ENCODE measurements at places on chromosomes 13 and 19.

- no peak for DNase-seq
Measured at GRCh38 chr13:98835156-98835555, 82.7 kb upstream of the SLC15A1 start.

DNA sequence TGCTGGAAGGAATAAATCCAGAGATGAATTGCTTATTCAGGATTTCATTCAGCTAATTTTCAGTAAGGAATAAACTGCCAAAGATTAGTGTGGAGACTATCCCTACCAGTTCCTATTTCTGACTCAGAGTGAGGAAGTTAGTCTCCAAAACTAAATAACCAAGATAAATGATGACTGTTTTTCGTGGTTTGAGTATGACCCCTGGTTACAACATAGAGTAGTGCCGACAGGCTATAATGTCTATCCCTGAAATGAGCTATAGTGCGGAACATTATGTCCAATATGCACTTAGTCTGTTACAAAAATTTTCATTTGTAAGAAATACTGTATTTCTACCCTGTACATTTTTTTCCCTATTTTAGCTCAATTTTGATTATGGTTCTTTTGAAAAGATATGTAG, 51.4 kb downstream of the NBEA start:
- DNase-seq = no peak

DNA sequence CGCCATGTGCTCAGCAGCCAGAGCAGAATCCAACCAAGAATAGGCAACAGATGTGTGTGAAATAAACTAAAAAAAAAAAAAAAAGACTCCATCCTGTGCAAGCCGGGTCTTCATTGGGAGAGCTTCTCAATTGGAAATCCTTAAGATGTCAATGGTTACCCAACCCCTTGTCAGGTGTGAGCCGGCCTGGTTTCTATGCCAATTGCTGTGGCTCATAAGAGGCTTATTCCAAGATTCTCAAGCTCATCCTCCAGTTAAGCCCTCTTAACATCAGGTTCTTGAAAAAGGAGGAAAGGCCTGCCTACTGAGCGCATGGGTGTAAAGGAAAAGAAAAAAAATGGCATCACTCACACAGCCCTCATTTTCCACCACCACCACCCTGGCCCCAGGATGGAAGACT, 1084.6 kb downstream of the UQCRFS1 start:
- DNase-seq = no peak

- no peak for DNase-seq
Measured at GRCh38 chr13:42405665-42406390, 133.9 kb downstream of the AKAP11 start.

- no peak for DNase-seq
Measured at GRCh38 chr19:47231215-47232054, 436 bp upstream of the BBC3 start.

DNA sequence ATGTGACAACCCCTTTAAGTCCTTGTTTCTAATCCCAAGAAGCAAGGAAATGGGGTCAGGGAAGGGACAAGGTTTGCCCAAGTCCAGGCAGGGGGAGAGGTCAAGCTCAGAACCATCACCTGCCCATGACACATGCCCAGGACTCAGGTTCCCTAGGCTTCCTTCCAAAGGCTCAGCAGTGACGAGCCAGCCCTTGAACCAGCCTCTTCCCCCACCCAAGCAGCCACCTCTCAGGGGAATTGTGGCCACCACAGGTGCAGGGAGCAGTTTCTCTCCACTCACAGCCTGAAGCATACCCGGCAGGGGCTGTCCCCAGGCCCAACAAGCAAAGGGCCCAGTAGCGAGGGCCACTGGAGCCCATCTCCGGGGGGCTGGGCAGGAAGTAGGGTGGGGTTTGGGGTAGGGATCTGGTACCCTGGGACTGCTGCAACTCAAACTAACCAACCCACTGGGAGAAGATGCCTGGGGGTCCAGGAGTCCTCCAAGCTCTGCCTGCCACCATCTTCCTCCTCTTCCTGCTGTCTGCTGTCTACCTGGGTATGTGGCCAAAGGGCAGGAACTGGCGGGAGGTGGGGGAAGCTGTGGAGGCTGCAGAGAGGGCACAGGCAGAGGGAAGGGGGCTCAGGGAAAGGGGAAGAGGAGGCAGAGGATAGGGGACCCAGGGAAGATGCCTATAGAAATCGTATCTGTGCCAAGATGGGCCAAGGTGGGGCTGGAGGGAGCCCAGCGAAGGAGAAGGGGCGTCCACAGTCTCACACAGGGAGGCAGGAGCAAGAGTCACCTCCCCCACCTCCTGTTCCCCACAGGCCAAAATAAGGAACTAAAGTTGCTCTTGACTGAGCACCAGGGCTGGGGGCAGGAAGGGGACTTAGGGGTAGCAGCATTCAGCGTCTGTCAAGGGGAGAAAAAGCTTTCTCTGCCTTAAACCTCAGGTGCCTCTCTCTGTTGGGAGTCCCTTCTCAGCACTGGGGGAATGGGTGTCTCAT, at the start of gene CD79A:
TSS of gene CD79A (plus strand) at position 433 of the 986 bp plus-strand sequence. CDS start at position 459, 26 bp downstream.
- DNase-seq = no peak

DNA sequence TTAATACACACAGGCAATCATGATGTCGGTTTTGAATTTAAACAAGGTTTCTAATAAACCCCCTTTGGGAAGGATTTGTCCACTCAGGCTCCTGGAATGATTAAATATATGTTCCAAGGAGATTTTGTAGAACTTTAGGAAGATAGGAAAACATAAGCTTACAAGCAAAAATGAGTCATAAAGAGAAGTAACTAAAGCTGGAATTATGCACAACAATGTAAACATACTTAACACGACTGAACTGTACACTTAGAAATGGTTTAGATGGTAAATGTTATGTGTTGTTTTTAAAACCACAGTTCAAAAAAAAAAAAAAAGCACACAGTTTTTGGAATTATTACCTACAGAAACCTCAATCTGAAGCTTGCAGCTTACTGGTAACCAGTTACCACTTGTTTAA, 304.4 kb downstream of the NALCN start:
- no peak for DNase-seq

DNA sequence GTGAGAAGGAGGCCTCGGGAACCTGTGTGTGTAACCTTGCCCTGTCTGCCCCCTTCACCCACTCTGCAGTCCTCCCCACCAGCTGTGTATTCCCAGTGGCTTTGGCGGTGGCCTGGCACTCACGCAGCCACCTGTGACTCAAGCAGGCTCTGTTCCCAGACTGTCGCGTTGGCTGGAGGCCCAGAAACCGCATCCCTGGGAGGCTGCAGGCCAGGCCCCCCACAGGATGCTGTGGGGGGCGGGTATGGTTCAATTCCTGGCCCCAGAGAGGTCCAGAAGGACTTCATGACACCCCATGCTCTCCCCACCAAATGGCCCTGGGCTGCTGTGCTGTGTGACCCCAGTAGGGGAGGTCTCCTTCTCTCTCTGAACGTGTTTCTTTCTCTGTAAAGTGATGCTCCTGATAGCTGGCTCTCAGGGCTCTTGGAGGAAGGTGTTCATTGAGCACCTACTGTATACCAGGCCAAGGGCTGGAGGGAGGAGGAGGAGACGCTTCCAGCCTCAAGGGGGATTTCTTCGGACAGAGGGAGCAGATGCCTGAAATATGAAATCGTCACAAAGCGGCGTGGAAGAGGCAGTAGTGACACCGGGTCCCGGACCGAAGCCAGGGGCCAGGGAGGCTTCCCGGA, 1.9 kb upstream of the LINGO3 start:
- no peak for DNase-seq

DNA sequence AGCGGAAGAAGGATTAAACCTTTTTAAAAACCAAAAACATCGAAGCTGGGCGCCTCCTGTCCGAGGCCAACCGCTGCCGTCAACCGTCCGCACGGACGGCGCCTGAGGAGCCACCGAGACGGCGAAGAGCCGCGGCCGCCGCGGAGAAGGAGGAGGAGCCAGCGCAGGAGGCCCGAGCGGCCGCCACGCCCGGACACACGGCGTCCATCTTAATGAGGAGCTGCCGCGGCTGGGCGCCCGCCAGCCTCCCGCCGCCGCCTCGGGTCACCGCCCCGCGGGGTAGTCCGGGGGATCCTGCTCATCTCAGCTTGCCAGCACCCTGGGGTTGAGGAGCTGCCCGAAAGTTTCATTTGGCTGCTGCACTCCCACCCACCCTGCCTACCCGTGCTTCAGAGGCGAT, 10.6 kb downstream of the ZSCAN1 start:
- DNase-seq = no peak

DNA sequence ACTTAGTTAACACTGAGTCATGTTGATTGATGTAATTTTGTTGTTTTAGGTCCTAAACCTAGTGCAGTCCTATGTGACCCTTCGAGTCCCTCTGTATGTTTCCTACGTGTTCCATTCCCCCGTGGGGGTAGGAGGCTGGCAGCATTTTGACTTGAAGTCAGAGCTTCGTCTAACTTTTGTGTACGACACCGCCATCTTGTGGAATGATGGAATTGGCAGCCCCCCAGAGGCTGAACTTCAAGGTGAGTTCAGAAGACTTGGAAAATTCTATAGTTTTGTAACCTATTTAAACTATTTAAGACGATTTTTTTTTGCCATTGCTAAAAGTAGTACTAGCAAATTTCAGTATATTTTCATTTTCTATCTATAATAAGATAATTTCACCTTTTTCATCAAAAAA, 117.9 kb downstream of the STOML3 start:
- no peak for DNase-seq

DNA sequence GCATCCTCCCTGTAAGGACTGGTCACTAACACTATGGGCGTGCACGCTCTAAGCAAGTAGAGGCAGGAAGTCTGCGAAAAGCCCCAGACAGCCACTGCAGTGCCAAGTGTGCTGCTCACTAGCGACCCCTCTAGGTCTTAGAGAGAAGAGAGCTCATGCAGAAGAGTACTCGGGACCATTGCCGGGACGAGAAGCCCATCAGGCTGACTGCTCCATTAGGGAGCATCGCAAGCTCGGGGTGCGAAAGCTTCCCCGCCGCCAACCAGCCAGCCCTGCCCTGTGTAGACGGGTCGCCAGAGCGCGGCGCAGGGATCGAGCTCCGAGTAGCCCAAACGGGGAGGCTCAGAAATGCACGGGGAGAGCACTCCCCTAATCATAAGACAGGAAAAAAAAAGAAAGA, 16.6 kb downstream of the POU4F1 start:
- no peak for DNase-seq

GRCh38 chr19:52217576-52217975, 27.7 kb downstream of the PPP2R1A start:
- no peak for DNase-seq

DNA sequence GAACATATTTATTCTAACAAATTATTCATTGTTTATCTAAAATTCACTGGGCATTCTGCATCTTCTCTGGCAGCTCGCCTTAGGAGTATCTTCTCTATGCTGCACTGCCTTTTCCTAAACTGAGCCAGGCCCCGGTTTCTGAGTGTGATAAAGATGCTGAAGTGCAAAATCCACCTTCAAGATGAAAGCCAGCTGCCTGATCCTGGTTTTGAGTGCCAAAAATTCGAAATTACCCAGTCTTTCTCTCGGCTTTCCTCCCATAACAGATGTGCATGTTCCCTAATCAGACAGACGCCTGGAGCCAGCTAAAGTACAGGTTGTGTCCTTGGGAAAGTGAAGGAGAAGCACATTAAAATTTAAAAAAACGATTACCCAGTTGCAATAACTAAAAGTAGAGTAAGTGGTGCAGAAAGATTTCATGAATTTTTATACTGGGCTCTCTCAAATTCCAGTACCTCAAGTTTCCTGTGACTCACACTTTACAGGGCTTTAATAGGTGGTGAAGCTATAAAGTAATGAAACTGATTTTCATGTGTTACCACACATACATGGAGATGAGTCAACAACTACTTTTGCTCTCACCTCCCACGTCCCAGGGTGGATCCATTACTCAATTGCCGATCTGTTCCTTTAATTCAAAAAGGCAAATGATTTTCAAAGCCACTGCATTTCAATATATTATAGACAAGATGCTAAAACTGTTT, 65.0 kb upstream of the GTF2F2 start:
- DNase-seq = peak; percentile 86

DNA sequence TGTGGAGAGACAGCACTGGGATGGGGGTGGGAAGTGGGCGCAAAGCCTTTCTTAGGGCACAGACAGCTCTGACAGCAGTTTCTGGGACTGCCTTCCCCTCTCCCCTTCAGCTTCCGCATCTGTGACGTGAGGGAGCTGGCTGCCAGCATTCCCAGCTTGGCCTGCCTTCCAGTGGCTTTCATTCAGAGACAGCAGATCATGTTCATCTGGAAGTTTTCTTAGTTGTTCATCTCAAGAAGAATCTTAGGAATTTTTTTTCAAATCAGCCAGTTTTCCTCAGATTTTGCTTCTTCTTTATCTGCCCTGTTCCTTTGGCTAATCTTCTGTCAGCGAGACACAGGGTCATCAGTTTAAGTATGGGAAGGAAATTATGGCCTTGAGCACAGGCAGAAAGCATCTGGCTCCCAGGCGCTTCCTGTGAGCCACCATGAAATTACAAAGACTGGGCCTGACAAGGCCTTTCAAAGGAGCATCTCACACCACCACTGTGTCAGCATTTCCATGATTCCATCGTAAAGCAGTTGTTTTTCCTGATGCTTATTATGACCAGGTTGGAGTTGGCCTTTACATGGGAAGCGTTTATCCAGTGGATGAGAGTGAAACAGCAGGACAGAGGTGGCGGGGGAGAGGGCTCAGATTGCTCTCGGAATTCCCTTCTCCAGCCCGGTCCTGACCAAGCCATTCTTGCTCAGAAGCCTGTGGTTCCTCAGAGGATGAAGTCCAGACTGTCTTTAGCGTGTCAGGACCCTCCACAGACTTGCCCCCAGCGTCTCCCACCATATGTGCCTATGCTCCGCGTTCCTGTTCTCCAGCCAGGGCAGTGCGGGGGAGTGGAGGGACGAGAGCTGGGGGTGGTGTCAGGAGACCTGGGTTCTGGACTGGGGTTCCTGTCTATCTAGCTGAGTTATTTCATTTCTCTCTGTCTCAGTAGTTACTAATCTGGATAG, 43.6 kb downstream of the ARHGAP35 start:
- peak; percentile 94 for DNase-seq

DNA sequence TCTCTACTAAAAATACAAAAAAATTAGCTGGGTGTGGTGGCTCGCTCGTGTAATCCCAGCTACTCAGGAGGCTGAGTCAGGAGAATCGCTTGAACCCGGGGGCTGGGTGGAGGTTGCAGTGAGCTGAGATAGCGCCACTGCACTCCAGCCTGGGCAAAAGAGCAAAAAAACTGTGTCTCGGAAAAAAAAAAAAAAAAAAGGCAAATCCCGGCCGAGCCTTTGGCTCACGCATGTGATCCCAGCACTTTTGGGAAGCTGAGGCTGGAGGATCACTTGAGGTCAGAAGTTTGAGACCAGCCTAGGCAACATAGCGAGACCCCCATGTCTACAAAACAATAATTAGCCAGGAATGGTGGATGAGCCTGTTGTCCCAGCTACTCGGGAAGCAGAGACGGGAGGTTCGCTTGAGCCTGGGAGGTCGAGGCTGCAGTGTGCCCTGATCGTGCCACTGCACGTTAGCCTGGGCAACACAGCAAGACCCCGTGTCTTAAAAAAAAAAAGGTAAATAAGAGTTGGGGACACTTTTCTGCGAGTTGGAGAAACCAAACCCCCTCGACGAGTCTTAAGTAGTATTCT, 574 bp upstream of the GPX4 start:
- DNase-seq = no peak
